ENCODE measurements at places on chromosomes 1 and 21. TPM values are rescaled to one million over a fixed set of nuclear protein-coding genes. Genes with fewer than 3 reads are reported as not detected.
A peak's percentile ranks its signal among the peaks of the same experiment; 100 is the strongest.

GRCh38 chr1:186536273-186536890 is 75.5 kb upstream of the PDC start:
- peak; percentile 26 for DNase-seq

DNA sequence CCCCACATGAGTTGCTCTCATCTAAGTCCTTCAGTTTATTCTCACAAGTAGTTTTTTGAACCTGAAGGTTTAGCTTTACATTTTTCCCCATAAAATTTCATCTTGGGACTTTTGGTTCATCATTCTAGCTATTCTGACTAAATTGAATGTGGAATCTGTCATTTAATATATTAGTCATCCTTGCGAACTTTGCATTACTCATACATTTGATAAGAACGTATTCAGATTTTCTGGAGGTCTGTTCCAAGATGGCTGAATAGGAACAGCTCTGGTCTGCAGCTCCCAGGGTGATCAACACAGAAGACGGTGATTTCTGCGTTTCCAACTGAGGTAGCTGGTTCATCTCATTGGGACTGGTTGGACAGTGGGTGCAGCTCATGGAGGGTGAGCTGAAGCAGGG is 59.8 kb upstream of the CSF1 start:
- DNase-seq: no peak

- DNase-seq: no peak
These were observed 9.0 kb downstream of the CREG1 start for GRCh38 chr1:167544447-167545093.

Gene REN
- total RNA-seq: 0.17 TPM

Gene SDC3
- 25.9 TPM for total RNA-seq
